HS-27A (cell line): ENCODE measurements at places on chromosomes 4 and X.

DNA sequence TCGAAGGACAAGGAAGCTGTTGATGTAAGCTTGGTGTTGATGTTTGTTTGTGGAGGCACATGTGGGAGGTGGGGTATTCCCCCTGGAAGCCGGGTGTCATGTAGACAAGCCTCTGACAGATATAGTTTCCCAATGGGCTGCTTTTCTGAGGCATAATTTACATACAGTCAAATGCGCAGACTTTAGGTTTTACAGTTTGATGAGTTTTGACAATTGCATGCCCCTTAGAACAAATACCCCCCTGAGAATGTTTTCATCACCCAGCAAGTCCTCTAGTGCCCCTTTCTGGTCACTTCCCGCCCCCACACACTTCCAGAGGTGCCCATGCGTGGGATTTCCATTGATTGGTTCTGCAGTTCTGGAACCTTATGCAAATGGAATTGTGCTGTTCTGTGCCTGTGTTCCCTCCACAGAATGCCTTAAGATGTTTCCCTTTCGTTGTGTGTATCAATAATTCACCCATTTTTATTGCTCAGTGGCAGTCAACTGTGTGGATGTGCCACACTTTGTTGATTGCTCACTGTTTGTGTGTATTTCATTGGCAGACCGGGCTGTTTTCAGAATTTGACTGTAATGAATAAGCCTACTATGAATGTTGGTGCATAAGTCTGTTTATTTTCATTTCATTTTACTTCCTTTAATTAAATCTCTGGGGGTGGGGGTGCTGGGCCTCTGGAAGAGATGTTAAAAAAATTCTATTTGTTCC, 8.5 kb downstream of the EVC start:
- no peak for DNase-seq

- no peak for DNase-seq
These were observed 38.3 kb upstream of the MAPK10 start for GRCh38 chr4:86398187-86398586.

DNA sequence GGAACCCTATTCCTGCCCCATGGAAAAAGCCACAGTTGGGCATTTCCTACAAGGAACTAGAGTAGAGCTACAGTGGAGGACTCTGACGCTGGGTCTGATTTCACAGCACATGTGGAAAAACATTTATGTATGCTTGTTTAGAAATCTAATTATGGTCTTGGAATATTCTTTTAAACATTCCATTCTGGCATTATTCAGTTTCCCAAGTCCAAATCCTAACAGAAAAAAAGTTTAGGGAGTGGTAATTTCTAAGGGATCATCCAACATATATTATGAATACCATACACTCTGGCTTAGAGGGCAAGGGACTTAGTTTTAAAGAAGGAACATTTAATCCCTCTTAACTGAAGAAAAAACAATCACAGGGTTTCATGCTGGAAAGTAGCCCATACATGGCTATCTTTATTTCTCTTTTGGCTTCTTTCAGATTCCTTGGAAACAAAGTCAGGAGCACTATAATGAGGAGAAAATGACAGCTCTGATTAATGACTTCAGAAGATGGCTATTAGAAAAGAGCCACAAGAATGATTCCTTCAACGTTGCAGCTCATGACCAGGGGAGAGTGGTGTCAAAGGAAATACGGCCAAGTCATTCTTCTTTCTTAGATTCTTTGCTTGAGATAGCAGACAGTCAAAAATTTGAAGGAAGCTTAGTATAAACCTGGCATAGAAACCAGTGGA, 56.1 kb downstream of the CNGA2 start:
- DNase-seq, result no peak

DNA sequence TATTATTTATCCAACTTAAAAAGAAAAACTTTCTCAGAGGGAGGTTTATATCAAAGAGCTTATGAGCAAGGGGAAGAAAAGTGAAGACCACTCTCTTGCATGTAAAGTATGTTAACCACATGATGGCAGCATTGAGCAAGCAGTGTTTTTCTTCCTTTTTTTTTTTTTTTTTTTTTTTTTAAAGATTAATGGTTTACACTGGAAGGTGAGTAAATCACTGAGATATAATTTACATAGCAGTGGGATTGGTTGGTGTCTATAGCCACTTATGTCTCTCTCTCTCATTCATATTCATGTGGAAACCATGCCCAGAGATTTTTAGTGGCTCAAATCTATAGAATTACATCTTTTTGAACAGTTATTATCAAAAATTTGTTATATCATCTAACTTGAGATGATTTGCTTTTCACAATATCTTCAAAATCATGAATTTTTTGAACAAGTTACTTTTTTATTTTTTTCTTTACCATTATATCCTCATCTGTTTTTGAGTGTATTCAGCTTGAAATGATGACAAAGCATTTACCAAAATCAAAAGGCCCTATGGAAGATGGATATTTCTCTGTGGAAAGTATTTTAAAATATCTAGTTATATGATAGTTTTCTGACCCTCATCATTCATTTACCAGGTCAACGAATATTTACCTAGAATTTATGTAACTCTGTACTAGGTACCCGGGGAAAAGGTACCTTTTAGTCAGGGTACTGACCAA, 31.6 kb downstream of the MTHFD2L start:
- no peak for DNase-seq

GRCh38 chrX:120732461-120732860, 102.6 kb upstream of the C1GALT1C1 start:
- no peak for DNase-seq

- no peak for DNase-seq
These were observed 66.3 kb downstream of the DCUN1D4 start for GRCh38 chr4:51909236-51909703.
